Activated naive CD8-positive, alpha-beta T cell treated with anti-CD3 and anti-CD28 coated beads, Interleukin-2, amount 10 ng/mL, durations not matched to agents 7 days and 5 days (primary cell): ENCODE measurements at places on chromosomes 7 and 10. TPM values are rescaled to one million over a fixed set of nuclear protein-coding genes. Genes with fewer than 3 reads are reported as not detected.

DNA sequence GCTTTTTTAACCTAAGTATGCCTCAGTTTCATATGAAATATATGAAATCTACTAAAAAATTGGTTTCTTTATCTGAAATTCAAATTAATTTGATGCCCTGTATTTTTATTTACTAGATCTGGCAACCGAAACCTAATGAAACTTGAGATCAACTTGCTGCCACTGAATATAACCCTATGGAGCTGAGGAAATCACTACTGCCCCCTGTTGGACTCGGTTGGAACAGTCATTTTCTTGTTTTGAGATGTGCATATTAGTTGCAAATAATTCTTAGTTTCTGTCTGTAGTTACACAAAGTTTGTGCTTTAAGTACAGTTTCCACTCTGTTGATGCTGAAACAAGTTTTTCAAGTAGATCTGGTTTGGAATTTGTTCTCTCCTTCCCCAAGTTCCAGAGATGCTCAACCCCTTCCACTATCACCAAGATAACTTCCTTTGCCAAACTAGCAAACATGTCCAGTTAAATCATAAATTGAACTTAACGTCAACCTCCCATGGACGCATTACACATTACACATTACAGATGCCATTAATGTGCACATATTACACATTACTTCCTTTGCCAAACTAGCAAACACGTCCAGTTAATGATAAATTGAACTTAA lies 22.2 kb upstream of the EXOC4 start:
- H3K27me3 ChIP-seq, result peaks cover 9% of the 10 kb centered on the region
- DNase-seq, result no peak
- H3K27ac ChIP-seq, result no peak overlapping the region
- no peak overlapping the region for H3K4me3 ChIP-seq

ZCCHC24 gene
- 3.2 TPM for total RNA-seq

MINDY4 gene
- 1.6 TPM for total RNA-seq

- no peak overlapping the region for H3K27ac ChIP-seq
- no peaks in the 10 kb centered on the region for H3K4me1 ChIP-seq
- no peaks in the 10 kb centered on the region for H3K36me3 ChIP-seq
Observed at GRCh38 chr7:41319581-41319980, 383.3 kb downstream of the INHBA start.

DNA sequence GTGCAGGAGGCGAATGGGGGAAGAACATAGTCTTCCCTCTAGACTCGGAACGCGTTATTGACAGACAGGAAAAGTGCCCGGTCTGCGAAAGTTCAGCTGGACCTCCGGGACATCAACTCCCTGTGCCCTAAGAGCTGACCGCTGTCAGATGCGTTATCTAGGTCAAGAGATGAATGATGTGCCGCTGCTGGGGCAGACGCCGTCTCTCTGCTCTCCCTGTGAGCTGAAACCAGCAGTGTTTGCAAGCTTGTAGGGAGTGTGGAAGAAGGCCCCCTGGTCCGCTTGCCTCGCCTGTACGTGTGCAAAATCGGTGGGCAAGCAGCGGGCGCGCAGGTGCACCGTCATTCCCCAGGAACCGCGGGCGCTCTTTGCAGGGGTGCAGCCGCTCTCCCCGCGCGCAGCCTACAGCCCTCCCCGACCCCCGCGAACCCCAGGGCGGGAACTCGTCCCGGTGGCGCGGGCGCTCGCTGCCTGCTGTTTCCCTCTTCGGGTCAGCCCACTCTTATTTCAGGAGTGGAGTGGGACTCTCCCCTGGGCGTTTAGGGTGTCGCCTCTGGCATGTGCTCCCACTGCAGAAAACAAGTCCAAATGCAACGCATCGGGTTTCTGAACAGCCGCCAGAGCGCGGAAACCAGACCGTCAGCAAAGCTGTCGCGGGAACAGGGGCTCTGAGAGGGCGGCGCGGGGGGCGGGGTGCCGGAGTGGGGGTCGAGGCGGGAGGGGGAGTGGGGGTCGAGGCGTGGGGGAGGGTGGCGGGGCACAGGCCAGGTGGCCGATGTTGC lies 1.8 kb upstream of the PFKFB3 start:
- peak overlapping the region; percentile 87 for H3K4me3 ChIP-seq
- peak; percentile 75 for DNase-seq
- H3K4me1 ChIP-seq, result peaks cover 34% of the 10 kb centered on the region
- H3K27me3 ChIP-seq, result no peaks in the 10 kb centered on the region
- H3K36me3 ChIP-seq, result peaks cover 17% of the 10 kb centered on the region
- H3K27ac ChIP-seq, result peak overlapping the region; percentile 86

DNA sequence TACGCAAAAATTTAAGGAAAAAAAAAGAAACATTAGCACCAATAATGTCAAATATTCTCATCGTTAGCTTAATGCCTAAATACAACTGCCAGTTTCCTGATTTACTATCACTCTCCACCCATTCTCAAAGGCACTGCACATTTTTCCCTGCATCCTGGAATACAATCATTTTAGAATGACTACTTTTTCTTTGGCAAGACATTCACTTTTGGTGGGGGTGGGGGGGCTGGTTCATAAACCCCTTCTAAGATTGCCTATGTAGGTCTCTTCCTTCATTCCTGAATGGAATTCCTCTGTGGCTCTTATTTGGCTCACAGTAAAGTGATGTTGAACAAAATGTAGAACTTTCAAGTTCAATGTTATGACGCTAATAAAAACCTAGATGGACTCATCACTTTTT lies 74.3 kb downstream of the RNLS start:
- no peaks in the 10 kb centered on the region for H3K36me3 ChIP-seq
- H3K4me3 ChIP-seq, result no peak overlapping the region
- no peak overlapping the region for H3K27ac ChIP-seq
- no peaks in the 10 kb centered on the region for H3K4me1 ChIP-seq
- peaks cover 7% of the 10 kb centered on the region for H3K27me3 ChIP-seq

- DNase-seq, result no peak
- peak overlapping the region; percentile 34 for H3K27ac ChIP-seq
- H3K36me3 ChIP-seq, result peaks cover 33% of the 10 kb centered on the region
- no peak overlapping the region for H3K4me3 ChIP-seq
- H3K4me1 ChIP-seq, result peaks cover 12% of the 10 kb centered on the region
- H3K27me3 ChIP-seq, result no peaks in the 10 kb centered on the region
Observed at GRCh38 chr10:119120413-119120867, 16.5 kb downstream of the DENND10 start.

- no peak for DNase-seq
- H3K4me3 ChIP-seq, result no peak overlapping the region
- H3K27me3 ChIP-seq, result no peaks in the 10 kb centered on the region
- no peak overlapping the region for H3K27ac ChIP-seq
Observed at GRCh38 chr7:124071843-124072242, 39.0 kb upstream of the TMEM229A start.
